Suprapubic skin (tissue), 4 donors: ENCODE measurements at places on chromosomes 7 and 10. TPM values are rescaled to one million over a fixed set of nuclear protein-coding genes. Genes with fewer than 3 reads are reported as not detected.

DNA sequence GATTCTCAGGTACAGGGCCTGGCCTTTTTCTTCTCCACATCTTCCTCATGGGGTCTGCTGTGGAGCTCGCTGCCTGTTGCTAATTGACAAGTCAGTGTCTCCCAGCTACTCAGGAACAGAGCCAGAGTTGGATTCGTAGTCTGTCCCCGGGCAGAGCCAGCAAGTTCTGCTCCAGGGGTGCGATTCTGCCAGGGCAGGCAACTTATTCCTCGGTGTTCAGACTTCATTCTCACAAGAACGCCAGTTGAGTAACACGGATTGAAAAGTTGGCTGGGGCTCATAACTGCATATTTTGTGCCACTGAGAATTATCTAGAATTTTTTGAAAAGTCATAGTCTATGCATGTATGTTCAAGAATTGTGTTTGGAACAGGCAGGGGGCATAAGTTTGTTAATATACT lies 336.7 kb upstream of the NPVF start:
- DNase-seq: no peak

- DNase-seq: no peak
These were observed 161.0 kb downstream of the SKIDA1 start for GRCh38 chr10:21364196-21365114.

DNA sequence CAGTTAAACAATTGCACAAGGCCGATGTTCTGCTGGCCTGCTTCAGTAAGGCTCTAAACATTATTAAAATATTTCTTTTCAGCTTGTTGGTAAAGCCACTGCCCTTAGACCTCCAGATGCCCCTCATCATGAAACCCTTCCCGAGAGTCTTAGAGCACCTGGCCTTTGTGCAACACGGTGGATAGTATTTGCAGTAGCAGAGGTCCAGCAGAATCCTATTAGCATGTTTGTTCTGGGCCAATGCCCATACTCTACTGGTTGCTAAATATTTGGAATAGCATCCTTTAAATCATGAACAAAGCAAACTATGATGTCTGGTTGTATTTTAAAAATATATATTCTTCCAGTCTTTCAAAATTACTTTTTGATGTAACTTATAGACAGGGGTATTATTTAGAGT lies 584.6 kb downstream of the CNTNAP2 start:
- no peak for DNase-seq

DNA sequence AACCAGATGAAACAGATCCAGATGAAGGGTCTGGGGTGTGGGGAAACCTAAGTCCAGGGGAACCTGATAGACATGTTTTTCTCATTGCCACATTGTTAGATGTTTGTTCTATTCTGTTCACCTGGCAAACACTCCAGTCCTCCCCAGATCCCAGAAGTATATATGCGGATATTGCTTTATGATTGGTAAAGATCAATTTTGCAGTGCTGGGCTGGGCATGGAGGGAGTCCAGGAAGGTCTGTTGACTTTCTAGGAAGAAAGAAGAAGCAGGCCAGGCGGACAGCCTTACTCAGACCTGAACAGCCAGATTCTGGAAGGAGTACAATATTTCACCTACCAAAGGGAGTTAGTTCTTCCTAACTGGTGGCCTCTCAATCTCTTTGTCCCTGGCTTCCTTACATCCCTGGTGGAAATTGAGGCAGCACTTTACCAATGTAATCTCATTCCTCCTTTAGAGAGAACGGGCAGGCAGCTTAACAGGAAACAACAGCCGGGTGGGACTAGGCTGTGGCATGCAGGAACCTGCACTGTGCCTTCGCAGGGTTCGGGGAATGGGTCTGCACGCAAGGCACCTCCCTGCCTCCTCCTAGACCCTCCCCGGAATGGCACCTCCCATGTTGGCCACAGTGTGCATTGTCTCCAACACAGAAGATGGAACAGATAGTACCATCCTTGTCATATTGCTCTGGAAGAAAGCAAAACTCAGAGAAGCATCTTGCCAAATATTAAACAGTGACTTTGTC lies 930 bp downstream of the GIMAP6 start:
- DNase-seq: no peak

DNA sequence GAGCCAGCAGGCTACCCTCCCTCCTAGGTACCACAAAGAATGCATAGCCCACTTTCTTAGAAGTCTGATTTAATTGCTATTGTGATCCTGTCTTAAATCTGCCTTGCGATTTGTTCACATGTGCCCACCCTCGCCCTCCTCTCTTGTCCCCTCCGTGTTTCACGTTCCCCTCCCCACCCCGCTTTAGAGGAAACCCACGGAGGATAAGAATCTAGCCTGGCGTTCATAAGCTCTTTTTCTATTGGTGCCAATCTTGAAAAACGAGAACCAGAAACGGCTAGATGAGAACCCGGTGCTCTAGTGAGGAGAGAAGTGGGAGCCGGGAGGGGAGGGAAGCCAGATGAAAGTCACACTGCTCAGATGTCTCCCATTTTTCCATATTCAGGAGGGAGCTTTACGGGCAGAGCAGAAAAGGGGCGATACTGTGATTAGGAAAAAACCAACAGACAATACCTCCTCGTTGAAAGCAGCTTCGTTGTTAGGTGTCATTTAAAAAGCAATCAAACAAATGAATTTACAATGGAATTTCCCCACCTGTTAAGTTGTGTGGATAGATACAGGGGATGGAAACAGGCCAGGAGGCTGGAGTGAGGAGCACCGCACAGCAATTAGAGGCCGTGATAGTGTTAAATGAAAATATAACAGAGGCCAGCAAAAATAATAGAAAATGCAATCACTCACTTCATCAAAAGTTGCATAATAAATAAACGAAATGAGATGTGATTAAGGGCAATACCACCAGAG lies 272.1 kb downstream of the GATA3 start:
- DNase-seq: no peak

SLC35B4 gene
- total RNA-seq: 4.6 TPM

PHKG1 gene
- total RNA-seq: 0.64 TPM
